ENCODE measurements at places on chromosomes 7 and 10.

DNA sequence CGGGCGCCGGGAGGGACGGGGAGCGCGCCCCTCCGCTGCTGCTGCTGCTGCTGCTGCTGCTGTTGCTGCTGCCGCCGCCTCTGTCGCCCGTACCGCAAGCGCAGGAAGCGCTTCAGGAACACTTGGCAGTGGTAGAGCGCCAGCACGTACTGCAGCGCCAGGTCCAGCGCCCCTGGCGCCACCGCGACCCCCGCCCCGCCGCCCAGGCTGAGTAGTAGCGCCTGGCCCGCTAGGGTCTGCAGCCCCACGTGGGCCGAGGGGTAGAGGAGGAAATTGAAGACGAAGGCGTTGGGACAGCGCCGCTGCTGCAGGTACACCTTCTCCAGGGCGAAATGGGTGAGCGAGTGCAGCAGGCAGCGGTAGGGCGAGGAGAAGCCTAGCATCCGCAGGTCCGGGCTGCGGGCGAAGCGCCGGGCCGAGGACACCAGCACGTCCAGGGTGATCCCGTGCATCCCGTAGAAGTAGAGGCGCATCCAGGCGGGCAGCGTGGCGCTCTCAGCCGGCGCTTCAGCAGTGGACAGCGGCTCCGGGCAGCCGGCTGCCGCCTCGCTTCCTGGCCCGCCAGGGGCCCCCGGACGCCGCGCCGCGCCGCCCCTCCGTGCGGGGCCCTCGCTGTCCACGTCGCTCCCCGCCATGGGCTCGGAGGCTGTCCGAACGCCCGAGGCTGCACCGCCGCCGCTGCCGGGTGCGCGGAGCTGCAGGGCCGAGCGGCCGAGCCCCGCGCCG lies at the start of gene TMEM229A:
Gene TMEM229A, minus strand, starts transcription at position 699 of the 726 bp plus-strand sequence. Its CDS starts 64 bp downstream, at position 635.
- DNase-seq: no peak

GRCh38 chr10:71613261-71613777 lies 106.3 kb downstream of the C10orf105 start:
- no peak for DNase-seq

DNA sequence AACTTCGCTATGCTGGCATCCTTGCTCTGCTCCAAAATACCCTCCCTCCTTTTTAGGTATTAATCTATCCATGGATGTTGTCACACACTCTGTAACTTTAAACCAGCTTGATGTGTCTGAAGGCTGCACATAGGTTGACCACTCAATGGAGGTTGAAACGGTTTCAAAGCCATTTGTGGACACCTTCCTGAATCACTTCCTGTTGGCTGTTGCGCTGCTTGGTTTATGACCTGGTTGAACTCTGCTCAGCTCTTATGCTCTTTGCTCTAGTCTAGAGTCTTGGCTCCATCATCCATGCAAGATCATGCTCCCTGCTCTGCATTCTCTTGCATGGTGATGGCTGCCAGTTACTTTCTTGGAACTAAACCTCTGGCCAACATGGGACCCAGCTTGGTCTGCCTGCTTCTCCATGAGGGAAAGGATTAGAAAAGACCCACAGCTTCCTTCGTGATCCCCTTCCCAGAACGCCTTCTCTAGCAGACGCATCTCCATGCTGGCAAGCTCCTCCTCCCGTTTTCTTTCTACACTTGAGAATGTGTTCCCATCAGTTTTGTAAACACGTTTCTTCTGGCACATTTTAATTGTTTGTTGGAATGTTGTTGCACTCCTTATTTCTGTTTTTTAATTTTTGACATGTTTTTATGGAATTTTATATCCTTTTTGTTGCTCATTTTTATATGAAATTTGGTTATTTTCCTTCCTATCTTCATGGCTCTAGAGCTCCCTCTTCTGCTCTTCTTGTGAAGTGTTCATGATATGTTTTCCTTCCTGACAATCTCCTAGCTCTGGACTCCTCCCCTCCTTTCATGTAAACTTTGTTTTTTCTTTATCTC lies 149.8 kb downstream of the XPNPEP1 start:
- DNase-seq: no peak

- no peak for DNase-seq
These were observed 61.9 kb downstream of the CACUL1 start for GRCh38 chr10:118692872-118693271.

- DNase-seq: no peak
These were observed 145.9 kb upstream of the FAM13C start for GRCh38 chr10:59508296-59508695.

DNA sequence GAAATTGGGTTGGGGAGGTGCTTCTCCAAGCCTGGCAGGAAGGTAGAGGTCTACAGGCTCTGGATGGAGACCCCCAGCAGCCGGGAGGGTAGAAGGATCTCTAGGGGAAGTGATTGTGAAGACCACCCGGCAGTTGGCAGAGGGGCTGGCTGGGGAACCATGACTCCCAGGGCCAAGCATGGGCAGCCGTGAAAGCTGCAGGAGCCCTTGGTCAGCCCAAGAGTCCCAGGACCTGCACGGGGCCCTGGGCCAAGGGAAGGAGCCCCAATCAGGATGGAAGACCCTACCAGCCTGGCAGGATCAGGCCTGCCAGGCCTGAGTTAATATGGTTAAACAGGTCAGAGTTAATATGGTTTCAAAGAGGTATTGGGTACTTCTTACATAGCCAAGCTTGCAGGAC lies 126.3 kb upstream of the NANOS1 start:
- DNase-seq: no peak

GRCh38 chr7:28815369-28815927 lies 142.7 kb downstream of the TRIL start:
- DNase-seq: no peak

DNA sequence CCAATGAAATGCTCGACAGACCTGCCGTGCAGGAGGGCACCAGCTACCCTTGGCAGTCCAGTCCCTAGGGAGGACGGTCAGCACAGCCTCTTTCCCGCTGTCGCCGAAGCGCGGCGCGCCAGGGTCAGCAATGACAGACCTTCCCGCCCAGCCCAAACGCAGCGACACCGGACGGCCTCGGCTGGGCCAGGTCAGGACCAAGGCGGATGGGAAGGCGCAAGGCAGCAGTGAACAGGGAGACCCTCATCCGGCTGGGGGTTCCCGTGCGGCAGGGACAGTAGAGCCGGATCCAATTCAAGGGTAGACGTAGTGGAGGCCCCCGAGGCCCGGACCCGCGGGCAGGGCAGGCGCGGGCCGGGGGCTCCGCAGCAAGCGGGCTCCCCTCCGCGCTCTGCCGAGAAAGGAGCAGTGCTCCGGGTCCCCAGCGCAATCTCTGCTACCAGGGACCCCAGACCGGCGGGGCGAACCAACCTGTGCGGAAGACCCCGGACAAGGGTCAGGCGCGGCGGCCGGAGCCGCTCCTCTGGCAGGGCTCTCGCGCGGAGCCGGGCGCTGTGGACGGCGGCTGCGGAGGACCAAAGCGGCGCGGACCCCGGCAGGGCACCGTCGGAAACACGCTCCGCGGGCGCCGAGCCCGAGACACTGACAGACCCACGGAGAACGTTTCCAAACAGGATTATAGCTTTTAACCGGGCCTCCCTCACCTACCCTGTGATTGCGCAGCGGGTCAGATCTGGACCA lies at the start of gene SEC31B:
Gene SEC31B, minus strand, starts transcription at position 551 of the 741 bp plus-strand sequence. CDS start 2,909 bp downstream, outside the sequence.
- DNase-seq: no peak

DNA sequence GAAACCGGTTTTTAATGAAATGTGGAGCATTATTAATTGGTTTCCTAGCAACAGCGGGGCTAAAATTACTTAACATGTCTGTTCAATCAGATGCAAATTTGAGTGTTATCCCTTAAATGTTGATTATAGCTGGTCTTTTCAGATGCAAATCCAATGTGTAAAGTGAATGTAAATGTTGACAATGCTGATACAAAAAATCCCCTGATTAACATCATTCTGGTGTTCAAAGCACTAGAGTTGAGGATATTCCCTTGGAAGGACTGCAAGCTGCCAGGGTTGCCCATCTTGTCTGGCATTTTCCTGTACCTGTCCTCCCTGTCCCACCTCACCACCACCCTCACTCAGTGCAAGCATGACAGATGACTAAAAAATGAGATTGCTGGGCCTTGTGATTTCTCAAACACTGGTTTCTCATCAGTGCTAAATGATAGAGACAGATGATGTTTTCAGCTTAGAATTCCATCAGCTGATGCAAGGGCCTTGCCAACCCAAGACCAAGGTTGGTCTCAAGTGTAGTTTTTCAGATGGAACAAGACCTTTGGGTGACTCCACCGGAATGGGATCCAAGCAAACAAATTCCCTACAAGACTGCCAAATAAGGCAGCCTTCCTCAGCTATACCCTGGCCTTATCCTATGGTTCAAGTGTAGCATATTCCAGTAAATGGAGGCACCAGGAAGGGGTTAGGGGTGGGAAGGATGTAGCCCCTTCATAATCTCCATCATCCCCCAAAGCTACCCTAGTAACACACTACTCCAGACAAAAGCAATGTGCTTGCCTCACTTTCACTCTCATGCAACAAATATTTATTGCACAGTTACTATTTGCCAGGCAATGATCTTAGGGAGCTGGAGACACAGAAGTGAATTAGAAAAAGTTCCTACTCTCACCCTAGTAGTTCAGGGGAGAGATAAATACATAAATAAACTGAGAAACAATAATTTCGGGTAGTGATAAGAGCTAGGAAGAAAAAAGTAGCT lies 54.9 kb downstream of the JAZF1 start:
- DNase-seq: no peak

DNA sequence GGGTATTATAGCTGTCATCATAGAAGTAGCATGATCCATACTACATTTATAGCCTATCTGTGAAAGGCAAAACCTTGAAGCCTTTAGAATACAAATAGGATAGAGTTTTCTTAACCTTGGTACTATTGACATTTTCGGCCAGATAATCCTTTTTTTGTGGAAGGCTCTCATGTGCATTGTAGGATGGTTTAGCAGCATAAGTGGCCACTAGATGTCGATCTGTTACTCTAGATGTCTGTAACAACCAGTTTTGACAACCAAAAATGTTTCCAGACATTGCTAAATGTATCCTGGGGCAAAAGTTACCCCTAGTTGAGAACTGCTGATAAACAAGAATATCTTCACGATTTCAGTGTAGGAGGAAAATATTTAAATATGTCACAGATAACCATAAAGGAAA lies 319.4 kb upstream of the GALNT17 start:
- no peak for DNase-seq

DNA sequence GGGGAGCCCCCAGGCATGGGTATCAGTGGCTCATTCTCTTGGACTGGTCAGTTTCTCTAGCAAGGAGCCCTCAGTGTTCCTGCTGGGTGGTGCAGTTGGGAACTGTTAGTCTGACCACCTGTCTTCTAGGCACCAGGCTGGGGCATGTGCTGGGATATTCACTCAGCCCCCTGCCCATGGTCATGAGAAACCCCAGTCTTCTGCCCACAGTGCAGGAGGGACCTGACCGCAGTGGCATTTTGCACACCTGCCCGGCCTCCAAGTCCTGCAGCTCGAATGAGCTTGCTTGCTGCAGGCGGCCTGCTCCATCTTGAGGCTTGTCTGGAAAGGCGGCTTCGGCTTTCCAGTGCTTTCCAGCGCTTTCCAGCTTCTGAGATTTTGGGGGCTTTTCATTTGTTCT lies 36.3 kb downstream of the CUX1 start:
- DNase-seq: no peak

DNA sequence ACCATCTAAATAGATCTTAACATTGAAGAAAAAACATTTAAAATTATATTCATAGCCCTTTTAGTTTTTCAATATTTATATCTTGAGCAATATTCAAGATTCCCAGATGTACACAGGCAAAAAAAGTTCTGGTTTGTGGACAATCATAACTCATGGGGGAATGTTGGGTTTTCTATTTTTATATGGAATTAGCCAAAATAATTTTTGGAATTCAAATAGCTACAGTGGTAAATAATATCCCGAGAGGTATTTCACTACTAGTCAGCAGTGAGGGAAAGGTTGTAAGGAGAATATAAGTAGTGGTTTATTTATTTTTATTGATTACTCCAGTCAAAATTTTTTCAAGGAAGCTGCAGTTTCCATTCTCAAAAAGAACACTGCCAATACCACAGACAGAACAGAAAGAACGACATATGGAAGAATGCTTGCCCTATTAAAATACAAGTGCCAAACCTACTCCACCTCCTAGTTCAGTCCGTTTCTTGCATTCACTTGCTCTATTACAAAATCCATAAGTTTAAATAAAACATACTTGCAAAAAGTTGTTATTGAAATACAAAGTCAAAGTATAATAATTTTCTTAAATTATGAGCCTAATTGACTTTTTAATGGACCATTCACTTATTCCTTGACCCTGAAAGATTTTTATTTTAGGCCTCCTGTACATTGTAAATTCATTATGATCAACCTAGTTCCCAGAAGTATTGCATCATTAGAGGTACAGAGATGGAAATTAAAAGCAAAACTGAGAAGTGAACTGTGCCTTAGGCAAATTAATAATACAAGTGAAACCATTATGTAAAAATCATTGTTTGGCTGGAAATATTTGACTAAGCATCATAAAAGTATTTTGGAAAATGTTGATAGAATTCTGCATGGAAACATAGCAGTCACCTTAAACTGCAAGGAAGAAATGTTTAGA lies 533.2 kb downstream of the PARD3 start:
- no peak for DNase-seq

- no peak for DNase-seq
These were observed 601.1 kb downstream of the ARL4A start for GRCh38 chr7:13288516-13288915.

GRCh38 chr7:137994216-137994615 lies 7.7 kb downstream of the CREB3L2 start:
- no peak for DNase-seq

- no peak for DNase-seq
These were observed 54.6 kb downstream of the HACD1 start for GRCh38 chr10:17562614-17563013.

DNA sequence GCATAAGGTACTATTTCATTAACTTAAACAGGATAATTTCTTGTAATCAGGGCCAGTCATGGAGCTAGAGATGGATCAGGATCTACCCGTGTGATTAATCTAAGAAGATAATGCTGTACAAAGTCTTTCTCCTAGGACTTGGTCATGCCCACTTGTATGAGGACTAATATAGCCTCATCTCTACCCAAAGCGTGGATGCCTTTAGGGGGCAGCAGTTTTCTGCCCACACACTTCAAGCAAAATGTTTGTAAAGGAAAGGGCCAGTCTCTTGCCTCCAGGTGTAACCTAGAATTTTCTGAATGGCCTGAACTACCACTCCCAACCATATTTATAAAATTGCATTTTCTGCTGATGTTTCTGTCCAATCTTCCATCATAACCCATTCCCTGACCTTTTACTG lies 764.0 kb upstream of the IGFBP3 start:
- no peak for DNase-seq

DNA sequence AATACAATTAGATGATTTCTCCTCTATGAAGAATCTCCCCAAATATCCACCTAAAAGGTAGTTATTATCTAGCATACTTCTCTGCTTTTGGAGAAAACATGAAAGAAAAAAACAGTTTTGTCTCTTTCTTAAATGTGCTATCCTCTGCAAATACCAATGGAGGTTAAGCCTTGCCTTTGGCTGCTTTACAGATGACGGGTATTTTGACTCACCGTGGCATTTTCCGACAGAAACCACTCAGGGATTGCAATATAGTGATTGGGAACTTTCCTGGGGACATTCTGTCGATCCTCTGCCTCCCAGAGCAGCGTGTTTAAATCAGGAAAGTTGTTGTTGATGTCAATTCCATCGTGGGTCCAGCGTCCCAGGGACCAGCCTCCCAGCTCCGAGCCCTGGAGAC lies 100.6 kb downstream of the GPR26 start:
- no peak for DNase-seq

Measured in cortex of kidney (tissue), 1 donor.